ENCODE measurements at places on chromosomes 3 and 15. TPM values are rescaled to one million over a fixed set of nuclear protein-coding genes. Genes with fewer than 3 reads are reported as not detected.
A peak's percentile ranks its signal among the peaks of the same experiment; 100 is the strongest.

GRCh38 chr3:133037436-133037835 lies 755 bp upstream of the TMEM108 start:
- DNase-seq = no peak

GOLGA8R gene
- 9.5 TPM for total RNA-seq

- no peak for DNase-seq
These were observed 29.7 kb downstream of the STOML1 start for GRCh38 chr15:73962433-73962832.

GTPBP8 gene
- 24.3 TPM for total RNA-seq

- DNase-seq = no peak
These were observed 65.6 kb downstream of the WDR72 start for GRCh38 chr15:53693729-53694475.

DNA sequence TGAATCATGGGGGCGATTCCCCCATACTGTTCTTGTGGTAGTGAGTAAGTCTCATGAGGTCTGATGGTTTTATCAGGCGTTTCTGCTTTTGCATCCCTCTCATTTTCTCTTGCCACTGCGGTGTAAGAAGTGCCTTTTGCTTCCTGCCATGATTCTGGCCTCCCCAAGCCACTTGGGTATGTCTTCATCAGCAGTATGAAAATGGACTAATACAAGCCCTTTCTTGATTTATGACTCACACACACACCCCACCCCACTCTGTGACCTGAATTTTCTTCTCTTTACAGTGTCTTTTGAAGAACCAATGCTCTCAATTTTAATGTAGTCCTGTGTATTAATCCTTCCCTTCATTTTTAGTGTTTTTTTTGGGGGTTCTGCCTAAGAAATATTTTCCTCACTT lies 244.8 kb downstream of the PLCL2 start:
- no peak for DNase-seq

DNA sequence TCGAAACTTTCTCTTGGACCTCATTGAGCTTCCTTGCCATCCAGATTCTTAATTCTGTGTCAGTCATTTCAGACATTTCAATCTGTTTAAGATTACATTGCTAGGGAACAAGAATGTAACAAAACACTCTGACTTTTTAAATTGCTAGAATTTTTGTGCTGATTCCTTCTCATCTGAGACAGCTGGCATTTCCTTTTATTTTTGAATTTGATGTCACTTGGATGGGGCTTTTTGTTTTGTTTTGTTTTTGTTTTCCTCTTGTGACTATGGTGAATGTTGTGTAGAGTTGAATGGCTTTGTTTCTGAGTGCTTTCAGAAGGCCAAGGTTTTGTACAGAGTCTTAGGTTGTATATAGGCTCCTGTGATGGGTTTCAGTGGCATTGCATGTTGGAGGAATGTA lies 1129.3 kb downstream of the NAALADL2 start:
- no peak for DNase-seq

GRCh38 chr15:81265256-81265943 lies 58.5 kb downstream of the STARD5 start:
- peak; percentile 21 for DNase-seq

LMAN1L gene
- total RNA-seq = 0.47 TPM

ACAD11 gene
- 11.3 TPM for total RNA-seq

DNA sequence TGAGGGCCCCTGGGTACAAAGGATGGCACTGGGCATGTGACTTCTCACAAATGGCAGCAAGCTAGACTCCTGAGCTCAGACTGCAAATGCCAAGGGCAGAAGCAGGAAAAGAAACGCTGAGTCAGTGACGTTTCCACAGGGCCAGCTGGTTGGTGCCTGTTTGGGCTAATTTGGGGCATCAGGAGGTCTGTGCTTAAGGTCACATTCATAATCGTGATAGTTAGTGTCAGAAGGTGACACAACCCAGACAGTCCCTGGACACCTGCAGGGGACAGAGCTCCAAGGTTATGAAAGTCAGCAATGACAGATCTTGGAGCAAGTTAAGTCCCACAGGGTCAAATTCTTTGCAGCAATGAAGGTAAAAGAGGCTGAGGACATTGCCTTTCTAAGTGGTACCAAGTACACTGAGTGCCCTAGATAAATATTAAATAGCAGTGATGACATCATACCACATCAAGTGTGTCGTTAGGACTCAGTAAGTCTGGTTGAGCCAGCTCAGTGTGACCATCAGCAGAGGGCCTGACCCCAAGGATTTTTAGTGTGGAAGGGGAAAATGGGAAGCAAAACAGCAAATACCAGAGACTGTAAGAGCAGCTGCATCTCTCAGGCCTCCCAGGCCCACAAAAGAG lies 556.9 kb upstream of the CFAP20DC start:
- DNase-seq = no peak

TMEM108 gene
- not detected for total RNA-seq

ALDH1L1 gene
- total RNA-seq = not detected

DNA sequence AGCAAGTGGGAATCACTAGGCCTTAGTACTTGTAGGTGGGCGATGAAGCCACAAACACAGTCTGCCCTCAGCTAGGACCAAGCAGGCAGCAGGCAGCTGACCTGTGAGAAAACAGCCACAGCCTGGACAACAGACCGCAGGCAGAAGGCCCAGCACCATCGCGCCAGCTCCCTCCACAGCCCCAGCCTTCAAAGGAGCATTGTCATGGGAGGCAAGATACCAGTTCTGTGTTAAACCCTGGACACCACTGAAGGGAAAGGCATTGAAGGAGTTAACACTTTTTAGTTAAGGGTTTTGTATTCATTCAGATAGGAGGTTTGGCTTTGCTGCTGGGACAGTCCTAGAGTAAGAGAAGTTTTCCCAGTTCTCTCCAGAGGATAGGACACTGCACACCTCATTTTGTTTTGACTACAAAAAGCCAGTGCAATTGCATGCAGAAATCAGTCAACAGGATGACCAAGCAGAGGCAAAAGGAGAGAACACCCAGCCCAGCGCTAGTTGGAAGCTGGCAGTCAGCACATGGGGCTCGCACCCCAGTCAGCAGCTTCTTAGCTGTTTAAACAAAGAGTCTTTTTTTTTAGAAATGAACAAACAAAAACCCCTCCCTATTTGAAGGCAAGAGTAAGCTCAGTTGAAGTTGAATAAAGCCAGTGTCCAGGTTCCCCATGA lies 286.1 kb upstream of the TPM1 start:
- DNase-seq = no peak

C3orf85 gene
- total RNA-seq = not detected

GPR160 gene
- total RNA-seq = 5.0 TPM

DNA sequence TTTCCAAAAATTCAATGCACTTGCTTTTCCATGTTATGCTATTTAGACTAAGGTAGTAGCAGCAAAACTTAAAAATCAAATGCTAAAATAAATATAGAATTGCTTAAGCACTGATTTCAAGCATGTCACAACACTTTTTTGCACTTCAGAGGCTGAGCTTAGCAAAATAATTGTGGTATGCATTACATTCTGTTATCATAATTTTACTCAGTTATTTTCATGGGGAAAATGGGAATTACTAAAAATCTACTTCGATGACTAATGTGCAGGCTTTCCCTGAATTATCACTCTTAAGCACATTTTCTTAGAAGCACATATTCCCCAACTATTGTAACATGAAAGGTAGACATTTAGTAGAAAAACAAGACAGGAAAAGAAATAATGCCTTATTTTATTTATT lies 322.4 kb upstream of the CBLB start:
- DNase-seq = no peak

GRCh38 chr3:164940745-164941144 lies 137.6 kb downstream of the SI start:
- no peak for DNase-seq

NANOGP8 gene
- not detected for total RNA-seq

- no peak for DNase-seq
These were observed 186.2 kb upstream of the RASGRP1 start for GRCh38 chr15:38750786-38751185.

DNA sequence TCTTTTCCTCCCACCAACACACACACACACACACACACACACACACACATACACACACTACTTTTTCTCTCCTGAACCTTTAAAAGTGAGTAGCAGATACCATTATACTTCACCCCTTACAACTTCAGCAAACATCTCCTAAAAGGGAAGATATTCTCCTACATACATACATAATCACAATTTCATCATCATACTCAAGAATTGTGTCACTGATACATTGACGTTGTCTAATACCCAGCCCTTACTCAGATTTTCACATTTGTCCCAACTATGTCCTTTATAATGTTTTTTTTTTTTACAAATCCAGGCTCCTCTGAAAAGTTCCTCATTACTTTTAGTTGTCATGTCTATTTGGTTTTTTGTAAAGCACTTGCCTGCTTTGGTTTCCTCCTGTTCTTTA lies 18.5 kb downstream of the ABHD6 start:
- no peak for DNase-seq

DNA sequence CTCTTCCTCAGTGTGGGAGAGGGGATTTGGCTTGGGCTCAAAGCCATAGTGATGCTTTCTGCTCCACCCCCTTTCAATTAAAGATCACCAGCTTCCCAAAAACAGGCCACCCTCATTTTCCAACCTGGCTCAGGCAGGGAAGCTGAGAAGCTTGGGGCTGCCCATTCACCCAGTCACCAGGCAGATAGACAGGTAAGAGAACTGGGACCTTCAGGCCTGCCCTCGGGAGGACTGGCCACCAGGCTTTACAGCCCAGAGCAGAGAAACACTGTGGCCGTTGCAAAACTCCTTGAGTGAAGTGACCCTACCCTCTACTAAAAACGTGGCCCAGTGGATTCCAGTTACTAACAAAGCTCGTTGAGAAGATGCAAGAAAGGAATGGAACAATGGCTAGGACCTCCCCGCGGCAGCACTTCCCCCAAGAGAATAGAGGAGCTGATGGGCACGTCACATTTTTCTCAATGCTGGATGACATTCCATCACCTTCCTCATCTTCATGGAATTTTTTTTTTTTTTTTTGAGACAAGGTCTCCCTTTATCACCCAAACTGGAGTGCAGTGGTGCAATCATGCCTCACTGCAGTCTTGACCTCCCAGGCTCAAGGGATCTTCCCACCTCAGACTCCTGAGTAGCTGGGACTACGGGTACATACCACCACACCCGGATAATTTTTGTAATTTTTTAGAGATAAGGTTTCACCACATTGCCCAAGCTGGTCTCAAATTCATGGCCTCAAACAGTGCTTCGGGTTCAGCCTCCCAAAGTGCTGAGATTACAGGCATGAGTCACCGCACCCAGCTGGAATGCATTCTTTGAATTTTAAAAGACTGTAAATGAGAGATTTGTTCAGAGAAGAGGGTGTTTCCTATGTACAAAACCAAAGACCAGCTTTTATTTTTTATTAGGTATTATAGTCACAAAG lies 37.9 kb downstream of the LIPC start:
- no peak for DNase-seq

- no peak for DNase-seq
These were observed 2.8 kb downstream of the PLSCR2 start for GRCh38 chr3:146466604-146467003.

CLDN1 gene
- total RNA-seq = not detected

SLC22A13 gene
- 0.58 TPM for total RNA-seq

MYO5C gene
- total RNA-seq = 3.2 TPM

OSBPL10 gene
- 0.05 TPM for total RNA-seq

DNA sequence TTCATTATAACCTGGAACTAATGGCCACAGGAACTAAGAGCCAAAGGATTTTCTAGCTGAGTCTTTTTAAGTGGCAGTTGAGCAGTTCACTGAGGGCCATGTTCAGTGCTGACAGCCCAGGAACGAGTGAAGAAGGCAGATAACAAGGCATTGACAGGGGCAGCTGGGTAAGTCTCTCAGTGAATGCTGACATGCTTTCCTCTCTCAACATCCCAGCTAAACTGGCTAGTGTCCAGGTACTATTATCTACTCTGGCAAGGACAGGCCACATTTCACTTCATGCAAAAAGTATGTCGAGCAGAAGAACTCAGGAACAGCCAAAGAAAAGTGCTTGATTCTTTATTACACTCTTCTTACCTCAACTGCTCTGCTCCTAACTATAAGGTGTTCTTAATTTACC lies 515.9 kb downstream of the NLGN1 start:
- DNase-seq = no peak

DNA sequence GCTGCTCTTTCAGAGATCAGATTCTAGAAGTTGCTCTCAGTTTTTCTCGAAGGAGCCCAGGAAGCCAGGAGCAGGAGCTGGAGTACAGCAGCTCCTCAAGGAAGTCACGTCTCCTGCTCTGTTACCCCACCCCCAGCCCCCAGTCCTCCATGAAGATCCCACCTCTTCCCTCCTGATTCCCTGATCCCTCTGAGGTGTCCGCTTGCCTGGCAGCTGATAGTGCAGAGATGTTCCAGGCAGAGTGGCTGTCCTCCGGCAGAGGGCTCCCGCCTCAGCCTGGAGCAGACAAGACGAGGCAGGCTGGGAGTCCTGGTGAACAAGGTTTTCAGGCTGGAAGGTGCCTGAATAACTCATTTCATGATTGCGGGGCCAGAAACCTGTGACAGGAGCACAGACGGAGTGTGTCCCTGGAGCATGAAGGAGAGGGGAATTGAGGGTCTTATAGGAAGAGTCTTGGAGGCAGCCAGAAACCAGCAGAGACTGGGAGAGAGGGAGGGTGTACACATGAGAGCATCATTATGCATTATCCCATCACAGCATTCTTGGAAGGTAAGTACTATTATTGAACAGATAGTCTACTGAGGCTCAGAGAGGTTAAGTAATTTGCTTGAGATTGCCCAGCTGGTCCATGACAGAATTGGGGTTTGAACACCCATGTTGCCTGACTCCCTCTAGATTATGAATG lies 1.2 kb downstream of the HRH1 start:
- peak; percentile 42 for DNase-seq

GRCh38 chr3:66379565-66379964 lies 121.3 kb downstream of the LRIG1 start:
- no peak for DNase-seq

DGKG gene
- 0.37 TPM for total RNA-seq

ISL2 gene
- total RNA-seq = 0.32 TPM

CHRNB4 gene
- total RNA-seq = not detected

- no peak for DNase-seq
These were observed 46.5 kb upstream of the LIMD1 start for GRCh38 chr3:45547764-45548680.

DNA sequence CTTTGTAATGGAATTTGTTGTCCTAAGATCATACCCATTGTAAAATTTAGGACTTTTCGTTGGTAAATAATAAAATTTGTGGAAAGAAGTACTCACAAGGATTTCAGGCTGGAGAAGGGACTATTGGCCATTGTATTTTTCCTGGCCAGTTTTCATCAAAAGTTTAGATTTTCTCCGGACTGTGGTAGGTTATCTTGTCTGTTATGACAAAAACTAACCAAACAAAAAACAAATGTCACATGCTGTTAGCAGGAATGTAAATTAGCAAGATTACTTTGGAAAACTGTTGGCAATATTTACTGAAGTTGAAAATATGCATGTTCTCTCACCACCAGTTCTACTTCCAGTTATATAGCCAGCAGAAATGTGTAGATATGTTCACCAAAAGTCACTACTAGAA lies 27.8 kb downstream of the PDE8A start:
- no peak for DNase-seq

COL7A1 gene
- 1.6 TPM for total RNA-seq
